ENCODE measurements at places on chromosomes 1 and 21. TPM values are rescaled to one million over a fixed set of nuclear protein-coding genes. Genes with fewer than 3 reads are reported as not detected.

The SGIP1 gene
- total RNA-seq = 0.57 TPM

The S100A7 gene
- 5.9 TPM for total RNA-seq

The TCHHL1 gene
- 0.05 TPM for total RNA-seq

The NT5C1A gene
- 0.09 TPM for total RNA-seq

The PROX1 gene
- 0.33 TPM for total RNA-seq

The MIXL1 gene
- total RNA-seq = 0.09 TPM

The GJB5 gene
- total RNA-seq = 1.7 TPM

The F13B gene
- total RNA-seq = under 0.01 TPM

The CCDC185 gene
- not detected for total RNA-seq

The PCBP3 gene
- 12.8 TPM for total RNA-seq

The RXRG gene
- 0.47 TPM for total RNA-seq

The PRR9 gene
- total RNA-seq = 0.33 TPM

The CCDC190 gene
- total RNA-seq = under 0.01 TPM

The NTNG1 gene
- 5.1 TPM for total RNA-seq

The RWDD3 gene
- total RNA-seq = 35.4 TPM

The LRRC53 gene
- 0.19 TPM for total RNA-seq

The LCE2B gene
- total RNA-seq = 0.09 TPM

The CTXND2 gene
- total RNA-seq = 0.05 TPM

The SYCP1 gene
- 0.05 TPM for total RNA-seq

The UMODL1 gene
- total RNA-seq = 1.7 TPM

All from thymus (tissue), 14 donors.